ENCODE measurements at places on chromosomes 16 and 17.

DNA sequence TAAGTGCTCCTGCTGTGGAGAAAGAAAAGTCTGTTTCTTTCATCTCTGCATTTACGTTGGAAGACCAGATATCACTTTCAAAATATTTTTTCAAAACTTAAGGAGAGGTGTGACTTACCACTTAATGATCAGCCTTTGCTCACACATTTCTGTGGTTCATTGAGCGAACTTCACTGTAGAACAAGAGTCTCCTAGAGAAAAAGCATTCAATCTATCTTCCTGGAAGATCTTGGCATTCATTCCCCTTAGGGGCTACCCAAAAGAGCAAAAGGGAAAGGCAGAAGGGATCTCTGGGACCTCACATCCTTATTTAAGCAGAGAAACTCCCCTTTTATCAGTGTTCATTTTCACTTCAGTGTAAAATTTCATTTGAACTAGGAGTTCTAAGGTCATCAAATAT is 61.2 kb downstream of the HS3ST3A1 start:
- no peak for DNase-seq

DNA sequence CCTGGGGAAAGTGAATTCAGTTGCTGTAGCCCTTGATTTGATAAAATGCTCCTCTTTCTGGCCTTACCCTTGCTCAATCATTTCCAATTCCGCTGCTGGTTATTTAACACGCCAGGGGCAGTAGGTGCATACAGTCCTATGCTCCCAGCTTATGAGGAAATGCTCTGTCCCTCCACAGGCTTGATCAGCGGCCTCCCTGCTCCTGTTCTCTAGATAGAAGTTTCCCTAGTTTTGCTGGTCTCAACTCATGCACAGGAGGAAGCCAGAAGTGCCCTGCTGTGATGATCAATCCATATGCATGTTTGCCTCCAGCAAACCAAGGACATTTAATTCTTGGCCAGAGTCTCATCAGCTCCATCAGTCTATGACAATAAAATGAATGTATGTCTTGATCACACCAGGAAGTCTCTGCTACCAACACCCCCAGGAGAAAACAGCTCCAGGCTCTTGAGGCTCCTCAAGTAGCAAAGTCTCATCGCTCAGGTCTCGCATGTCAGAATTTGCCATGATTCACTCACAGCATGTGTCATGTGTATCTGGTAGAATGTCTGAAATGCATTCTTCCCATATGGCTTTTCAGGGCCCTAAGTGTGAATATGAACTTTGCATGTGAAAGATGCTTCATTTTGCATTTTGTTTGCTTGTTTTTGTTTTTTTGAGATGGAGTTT is 208.9 kb downstream of the CDH13 start:
- DNase-seq, result no peak

DNA sequence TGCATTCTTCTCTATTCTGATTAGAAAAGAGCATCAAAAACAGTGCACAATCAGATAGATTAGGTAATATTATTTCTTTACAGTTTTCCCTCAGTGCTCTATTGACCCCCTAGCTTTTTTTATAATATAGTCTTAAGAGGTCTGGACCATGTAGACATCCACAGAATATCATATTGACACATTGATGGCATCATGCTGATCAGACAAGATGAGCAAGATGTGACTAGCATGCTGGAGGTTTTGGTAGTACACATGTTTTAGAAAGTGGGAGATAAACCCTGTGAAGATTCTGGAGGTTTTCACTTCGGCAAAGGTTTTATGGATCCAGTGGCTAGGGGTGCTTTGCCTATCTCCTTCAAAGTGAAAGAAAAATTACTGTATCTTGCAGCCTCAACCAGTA is 2.8 kb upstream of the ABCA8 start:
- no peak for DNase-seq

DNA sequence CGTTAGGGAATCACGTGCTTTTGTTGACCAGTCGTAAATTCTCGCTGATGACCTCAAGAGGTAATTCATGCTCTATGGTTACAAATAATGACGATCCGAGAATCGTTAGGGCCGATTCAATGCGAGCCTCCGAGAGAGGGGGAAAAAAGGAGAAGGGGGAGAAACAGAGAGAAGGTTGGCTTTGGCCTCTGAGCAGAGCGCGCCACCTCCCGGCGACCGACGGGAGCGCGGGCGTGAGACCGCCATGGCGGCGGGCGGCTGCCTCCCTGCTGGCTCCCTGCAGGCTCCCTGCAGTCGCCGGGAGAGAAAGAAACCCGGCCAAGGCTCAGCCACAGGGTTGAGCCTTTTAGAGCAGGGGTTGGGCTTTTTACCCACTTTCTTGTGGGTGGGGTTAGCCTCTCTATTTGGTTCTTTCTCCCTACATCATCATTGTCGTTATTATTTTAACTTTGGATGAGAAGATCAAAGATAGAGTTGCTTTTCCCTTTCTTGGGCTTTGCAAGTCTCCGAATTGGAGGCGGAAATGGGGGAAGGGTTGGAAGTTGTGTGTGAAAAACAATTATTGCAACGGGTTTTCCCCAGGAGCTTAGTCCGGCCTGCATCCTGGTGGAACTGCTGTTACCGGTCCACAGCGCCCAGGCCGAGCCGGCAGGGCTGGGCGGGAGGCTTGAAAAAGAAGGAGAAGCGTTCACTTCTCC is 410 bp upstream of the HOXB5 start:
- DNase-seq, result peak; percentile 98

GRCh38 chr16:87950765-87951551 is at the start of gene BANP:
Gene BANP (plus strand): TSS chr16:87951434. CDS start chr16:87975116, 23,682 bp downstream.
- DNase-seq, result peak; percentile 100

- DNase-seq, result no peak
Measured at GRCh38 chr16:19001788-19002187, 18.1 kb downstream of the TMC7 start.

- peak; percentile 68 for DNase-seq
Measured at GRCh38 chr17:31147507-31148202, 52.9 kb downstream of the NF1 start.

DNA sequence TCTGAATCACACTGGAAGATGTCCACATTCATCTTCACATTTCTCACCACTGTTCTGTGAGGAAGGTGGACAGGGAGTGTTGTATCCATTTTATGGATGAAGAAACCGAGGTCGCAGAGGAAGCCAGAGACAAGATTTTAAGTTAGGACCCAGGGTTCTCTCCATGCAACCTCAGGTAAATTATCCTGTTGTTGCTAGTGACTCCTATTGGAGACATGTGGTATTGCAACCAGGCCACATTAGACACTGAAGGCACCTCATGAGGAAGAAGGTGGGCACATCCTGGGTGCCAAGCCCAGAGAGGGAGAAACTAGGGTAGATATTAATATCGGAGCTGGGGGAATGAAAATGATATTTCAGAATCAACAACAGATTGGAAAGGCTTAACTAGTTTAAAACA is 8.5 kb upstream of the WNT9B start:
- no peak for DNase-seq

DNA sequence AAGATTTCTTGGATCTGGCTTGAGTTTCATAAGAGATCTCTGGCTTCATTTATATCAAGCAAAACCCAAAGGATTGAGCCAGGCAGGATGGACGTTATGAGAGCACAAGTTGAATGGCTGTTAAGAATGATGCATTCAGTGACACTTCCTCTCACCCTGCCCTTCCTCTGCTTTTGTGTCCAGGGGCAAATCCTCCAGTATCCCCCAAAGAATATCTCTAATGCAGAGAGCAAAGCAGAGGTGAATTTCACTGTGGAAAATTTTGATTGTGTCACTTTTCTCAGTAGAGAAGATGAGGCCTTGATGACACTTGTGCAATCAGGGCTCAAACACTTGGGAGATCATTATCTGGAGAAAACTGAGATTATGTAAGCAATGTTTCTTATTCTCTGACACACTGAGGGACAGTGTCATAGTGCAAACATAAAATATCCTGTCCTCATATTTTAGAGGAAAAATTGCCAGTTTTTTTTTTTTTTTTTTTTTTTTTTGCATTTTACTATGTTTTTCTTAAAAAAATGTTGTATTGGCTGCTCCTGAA is 25.3 kb downstream of the MARCHF10 start:
- peak; percentile 16 for DNase-seq

DNA sequence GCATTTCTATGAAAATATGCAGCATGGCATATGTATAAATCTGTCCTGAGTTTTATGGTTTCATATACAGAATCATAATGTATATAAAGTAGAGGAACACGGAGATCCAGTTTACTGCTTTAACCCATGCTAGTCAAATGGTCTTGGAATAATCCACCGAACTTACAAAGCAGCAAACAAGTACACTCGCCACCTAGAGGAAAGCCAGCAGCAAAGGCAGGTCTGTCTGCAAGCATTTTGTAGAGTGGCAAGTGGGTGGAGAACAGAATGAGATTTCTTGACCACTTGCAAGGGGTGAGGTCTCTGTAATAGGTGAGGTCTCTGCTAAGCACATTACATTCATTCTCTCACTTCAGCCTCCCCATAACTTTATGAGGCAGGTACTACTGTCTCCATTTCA is 308.3 kb downstream of the CA10 start:
- DNase-seq, result peak; percentile 74

DNA sequence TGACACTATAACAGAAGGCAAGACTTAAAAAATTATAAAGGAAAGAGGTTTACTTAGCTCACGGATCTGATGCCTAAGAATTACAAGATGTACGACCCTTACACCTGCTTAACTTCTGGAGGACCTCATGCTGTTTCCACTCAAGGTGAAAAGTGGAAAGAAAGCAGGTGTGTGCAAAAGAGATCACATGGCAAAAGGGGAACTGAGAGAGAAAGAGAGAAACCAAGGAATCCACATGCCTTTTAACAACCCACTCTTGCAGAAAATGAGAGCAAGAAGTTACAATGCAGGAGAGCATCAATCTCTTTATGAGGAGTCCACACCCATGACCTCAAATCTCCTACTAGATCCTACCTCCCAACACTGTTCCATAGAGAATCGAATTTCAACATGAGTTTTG is 2382.2 kb downstream of the TP53TG3F start:
- DNase-seq, result no peak

- DNase-seq, result no peak
Measured at GRCh38 chr17:62987136-62987535, 21.1 kb downstream of the TANC2 start.

- peak; percentile 22 for DNase-seq
Measured at GRCh38 chr16:86120201-86121192, 221.5 kb downstream of the IRF8 start.
